ENCODE measurements at places on chromosomes 5 and 9.

GRCh38 chr9:114272739-114273431 lies 50.0 kb upstream of the ORM1 start:
- DNase-seq, result no peak

GRCh38 chr5:38466424-38467189 lies 89.8 kb downstream of the LIFR start:
- DNase-seq, result no peak

DNA sequence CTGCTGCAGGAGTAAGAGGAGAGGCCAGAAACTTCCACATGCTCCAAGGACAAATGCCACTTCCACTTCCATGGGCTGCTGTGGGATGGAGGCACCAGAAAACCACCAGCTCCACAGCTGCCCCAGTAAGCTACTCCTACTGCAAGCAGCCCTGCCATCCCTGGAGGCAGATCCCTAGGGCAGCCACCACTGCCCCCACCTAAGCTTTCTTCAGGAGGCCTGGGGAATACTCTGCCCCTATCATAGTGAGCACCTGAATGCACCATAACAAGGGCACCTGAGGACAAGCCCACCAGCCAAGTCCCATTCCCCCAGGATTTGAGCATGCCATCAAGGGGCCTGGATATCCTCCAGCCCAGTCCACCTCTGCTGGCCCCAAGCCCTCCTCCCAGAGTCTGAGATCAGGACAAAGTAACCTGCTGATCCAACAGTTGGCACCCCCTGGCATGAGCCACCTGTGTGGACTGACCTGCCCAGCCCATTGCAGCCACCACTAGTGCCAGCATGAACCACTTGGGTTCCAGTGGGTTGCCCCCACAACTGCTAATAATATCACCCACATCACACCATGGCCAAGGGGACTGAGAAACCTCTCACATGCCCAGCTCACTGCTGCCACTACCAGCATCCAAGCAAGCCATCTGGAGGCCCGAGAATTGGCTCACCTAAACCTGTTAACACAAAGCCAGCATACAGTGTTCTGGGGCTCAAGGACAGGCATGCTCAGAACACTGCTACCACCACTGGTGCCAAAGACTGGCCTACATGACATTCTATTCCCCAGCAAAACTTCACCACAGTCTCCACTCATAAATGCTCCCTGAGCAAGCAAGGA lies 480.1 kb downstream of the CDH12 start:
- DNase-seq, result no peak

- DNase-seq, result peak; percentile 82
These were observed 17.0 kb downstream of the NIPSNAP3B start for GRCh38 chr9:104780796-104781395.

- DNase-seq, result no peak
These were observed 118.2 kb downstream of the MED27 start for GRCh38 chr9:131961496-131961880.

DNA sequence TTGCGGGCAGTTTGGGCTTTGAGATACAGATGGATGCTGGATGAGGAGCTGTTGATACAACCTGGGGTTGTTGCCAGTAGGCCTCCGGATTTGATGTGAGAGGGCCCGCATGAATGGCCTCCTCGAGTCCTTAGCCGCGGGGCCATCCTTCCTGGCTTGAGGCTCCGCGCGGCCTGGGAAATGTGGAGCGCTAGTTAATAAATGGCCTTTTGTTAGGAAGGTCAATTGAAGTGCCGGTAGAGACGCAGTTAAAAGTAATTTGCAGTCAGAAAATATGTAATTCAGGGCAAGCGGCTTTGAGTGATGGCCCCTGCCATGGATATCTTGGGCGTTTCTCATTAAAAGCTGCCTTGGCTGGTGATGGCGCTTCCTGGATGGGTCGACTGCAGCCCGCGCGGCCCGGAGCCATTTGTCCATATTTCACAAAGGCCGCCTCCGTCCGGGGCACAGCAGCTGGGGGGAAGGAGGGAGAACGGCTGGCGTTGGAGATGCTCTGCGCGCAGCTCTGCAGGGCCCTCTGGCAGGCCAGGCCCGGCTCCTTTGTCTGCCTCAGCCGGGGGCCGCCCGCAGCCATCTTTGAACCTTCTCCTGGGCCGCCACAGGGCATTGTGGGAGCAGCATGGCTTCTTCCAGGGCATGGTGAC lies 11.2 kb downstream of the MVB12B start:
- DNase-seq, result no peak

DNA sequence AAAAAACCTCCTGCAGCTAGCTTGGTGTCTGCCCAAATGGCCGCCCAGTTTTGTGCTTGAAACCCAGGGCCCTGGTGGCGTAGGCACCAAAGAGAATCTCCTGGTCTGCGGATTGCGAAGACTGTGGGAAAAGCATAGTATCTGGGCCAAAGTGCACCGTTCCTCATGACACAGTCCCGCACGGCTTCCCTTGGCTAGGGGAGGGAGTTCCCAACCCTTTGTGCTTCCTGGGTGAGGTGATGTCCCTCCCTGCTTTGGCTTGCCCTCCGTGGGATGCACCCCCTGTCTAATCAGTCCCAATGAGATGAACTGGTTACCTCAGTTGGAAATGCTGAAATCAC lies 83.0 kb upstream of the JAK2 start:
- no peak for DNase-seq

DNA sequence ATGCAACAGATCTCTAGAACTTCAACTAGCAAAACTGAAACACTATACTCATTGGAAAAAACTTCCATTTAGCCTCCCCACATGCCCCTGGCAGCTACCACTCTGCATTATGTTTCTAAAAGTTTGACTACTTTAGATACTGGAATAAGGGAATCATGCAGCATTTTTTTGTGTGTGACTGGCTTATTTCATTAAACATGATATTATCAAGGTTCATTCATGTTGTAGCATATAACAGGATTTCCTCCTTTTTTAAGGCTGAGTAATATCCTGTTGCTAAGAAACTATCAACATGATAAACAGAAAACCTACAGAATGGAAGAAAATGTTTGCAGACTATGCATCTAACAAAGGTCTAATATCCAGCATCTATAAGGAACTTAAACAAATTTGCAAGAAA lies 597.9 kb downstream of the DMRTA1 start:
- no peak for DNase-seq
